ENCODE measurements at places on chromosomes 2 and 18.
A peak's percentile ranks its signal among the peaks of the same experiment; 100 is the strongest.

- DNase-seq, result no peak
Measured at GRCh38 chr2:206820807-206821206, 55.4 kb downstream of the FASTKD2 start.

- no peak for DNase-seq
Measured at GRCh38 chr2:229857634-229858033, 64.2 kb downstream of the TRIP12 start.

DNA sequence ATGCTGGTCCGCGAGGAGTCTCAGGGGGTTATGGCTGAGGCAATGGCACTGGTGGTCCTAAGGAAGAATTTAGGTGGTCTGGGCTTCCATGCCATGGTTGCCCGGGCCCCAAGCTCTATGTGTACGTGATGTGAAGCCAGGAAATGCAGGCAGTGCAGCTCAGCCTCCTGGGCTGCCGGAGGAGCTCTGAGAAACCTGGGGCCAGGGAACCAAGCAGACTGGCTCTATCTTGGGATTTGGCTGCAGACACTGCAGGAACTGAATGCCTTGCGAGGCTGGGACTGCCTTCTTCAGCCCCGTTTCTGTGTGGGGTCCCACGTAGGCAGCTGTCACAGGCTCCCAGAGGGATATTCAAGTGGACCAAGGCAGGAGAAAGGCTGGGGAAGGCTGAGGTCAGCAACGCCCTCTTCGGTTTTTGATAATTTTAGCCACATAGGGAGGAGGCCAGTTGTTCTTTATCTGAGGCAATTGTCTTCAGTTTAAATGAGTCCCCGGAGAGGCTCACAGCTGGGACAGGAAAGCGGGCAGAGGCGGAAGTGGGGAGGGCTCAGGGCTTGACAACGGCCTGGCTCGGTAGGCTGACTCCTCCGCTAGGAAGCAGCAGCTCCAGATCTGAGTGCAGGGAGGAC, 77.7 kb downstream of the RHOB start:
- no peak for DNase-seq

DNA sequence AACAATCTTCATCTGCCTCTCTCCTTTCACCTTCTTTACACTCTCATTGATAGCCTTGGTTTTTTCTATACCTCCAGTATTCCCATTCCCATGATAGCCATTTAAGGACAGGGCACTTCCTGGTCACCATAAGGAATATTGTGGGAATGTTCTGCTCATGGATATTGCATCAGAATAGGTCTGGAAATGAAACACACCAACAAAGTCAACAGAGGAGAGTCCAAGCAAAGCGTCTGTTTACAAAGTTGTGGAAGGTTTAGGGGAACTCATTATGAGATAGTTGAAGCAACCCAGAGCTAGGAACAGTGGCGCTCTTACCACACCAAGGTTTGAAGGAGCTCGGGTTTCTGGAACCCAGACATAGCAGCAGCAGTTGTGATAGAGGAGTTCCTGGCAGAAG, 150.3 kb upstream of the TNP1 start:
- DNase-seq, result no peak

GRCh38 chr2:220531216-220531615, 903.8 kb downstream of the SLC4A3 start:
- no peak for DNase-seq

GRCh38 chr18:79692886-79693285, 13.3 kb downstream of the CTDP1 start:
- DNase-seq, result no peak

- no peak for DNase-seq
Measured at GRCh38 chr2:172279813-172280212, 147.6 kb upstream of the ITGA6 start.

GRCh38 chr2:198113316-198113715, 308.9 kb downstream of the PLCL1 start:
- no peak for DNase-seq

GRCh38 chr2:143881246-143881645, 638.7 kb downstream of the ZEB2 start:
- no peak for DNase-seq

GRCh38 chr18:58785171-58785805, 79.4 kb upstream of the ZNF532 start:
- no peak for DNase-seq

GRCh38 chr2:238525990-238526389, 99.3 kb downstream of the ASB1 start:
- DNase-seq, result no peak

DNA sequence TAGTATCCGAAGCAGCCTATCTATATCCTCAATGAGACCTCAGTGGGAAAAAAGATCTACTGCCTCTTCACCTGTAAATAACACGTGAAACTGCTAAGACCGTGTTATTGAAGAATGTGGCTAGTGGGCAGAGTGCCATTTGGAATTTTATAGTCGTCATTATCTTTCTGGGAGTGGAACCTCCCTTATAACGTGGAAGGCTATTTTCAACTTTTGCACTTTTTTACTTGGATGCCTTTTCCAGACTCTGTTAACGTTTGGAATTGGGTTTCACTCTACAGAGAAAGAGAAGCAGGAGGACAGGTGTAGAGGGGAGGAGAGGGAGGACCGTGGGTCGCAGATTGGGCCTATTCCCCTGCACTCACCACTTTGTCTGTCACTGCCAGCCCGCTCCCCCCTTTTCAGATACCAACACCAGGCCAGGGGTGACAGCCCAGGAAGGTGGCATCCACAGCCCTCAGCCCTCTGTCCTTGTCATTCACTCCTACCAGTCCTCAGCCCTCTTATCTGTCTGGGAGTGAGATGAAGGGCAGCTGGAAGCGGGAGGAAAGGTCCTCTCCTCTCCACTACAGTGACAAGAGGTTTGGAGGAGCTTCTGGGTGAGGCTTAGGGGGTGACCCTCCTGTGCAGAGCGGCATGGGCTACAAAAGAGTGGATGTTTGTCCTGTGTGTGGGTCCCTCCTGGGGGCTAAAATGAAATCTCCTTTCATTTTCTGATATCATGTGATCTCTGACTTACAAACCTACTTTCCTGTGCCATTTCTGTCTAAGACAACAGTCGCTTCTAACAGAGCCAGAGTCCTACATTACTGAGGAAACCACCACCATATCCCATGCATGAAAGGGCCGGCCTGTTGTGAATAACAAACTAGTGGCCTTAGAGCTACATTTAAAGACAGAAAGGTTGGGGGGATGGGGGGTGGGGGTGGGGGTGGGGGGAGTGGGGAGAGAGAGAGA, 23.9 kb upstream of the CEP68 start:
- peak; percentile 57 for DNase-seq

- DNase-seq, result no peak
Measured at GRCh38 chr2:64112016-64112415, 32.2 kb downstream of the PELI1 start.

DNA sequence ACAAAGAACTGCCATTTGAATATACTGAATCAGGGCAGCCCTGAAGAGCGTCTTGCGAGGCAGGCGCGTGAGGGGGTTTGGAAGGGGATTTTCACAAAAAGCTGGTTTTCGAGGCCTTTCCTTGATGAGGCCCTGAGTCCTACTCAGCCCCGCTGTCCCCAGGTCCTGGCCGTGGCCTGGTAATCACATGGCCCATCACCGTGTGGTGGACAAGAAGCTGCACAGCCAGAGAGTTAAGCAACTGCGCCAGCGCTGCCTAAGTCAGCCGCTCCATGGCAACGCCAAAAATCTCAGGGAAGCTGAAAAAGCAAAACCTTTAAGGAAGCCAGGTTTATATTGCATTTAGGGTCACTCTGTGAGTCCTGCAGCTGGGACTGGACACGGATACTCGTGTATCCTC, 341.2 kb upstream of the MYT1L start:
- no peak for DNase-seq

- no peak for DNase-seq
Measured at GRCh38 chr2:30287190-30287840, 56.0 kb downstream of the LBH start.

DNA sequence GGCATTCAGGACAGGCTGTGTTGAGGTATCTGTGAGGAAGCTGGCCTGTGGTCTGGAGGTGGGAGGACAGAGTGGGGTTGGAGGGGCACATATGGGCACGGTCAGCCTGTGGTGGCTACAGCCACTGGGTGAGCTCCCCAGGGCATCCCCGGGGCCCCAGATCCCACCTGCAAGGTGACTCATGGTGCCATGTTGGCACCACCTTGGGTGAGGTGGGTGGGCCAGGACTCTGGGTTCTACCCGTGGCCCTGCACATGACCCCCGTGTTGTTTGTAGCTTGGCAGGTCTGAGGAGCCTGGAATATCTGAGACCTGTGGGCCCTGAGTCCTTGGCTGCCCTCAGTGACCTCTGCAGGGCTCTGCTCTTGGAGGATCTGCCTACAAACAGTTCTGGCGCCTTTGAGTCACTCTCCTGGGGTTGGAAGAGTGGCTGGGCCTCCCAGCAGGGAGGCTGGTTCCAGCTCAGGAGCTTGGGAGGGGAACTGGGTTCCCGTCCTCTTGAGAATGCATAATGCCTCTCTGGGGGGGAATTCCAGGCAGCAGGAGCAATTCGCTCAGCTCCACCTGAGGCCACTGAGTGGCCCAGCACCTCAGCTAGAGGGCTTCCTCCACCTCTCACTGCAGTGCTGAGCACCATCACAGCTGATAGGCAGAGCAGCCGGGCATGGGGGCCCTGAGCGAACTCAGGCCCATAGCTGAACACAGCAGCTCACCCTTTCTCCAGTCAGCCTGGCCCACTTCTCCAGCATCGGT, 105.1 kb downstream of the DYSF start:
- no peak for DNase-seq

DNA sequence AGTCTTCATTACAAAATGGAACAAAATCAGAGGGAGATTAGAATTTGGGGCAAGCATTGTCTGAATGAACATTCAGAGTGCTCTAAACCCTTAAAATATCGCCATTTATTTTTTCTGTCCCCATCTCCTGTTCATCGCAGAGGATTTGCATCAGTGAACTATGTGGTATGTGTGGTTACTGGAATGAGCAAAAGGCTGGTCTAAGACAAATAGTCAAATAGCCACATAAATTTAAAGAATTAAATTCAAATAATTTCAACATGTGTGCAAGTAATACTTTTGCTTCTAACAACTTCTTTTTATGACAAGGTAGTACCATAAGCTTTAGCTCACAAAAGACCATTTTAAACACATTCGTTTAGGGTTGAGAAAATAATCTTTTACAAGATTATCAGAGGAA, 82.6 kb upstream of the ST8SIA3 start:
- DNase-seq, result no peak

DNA sequence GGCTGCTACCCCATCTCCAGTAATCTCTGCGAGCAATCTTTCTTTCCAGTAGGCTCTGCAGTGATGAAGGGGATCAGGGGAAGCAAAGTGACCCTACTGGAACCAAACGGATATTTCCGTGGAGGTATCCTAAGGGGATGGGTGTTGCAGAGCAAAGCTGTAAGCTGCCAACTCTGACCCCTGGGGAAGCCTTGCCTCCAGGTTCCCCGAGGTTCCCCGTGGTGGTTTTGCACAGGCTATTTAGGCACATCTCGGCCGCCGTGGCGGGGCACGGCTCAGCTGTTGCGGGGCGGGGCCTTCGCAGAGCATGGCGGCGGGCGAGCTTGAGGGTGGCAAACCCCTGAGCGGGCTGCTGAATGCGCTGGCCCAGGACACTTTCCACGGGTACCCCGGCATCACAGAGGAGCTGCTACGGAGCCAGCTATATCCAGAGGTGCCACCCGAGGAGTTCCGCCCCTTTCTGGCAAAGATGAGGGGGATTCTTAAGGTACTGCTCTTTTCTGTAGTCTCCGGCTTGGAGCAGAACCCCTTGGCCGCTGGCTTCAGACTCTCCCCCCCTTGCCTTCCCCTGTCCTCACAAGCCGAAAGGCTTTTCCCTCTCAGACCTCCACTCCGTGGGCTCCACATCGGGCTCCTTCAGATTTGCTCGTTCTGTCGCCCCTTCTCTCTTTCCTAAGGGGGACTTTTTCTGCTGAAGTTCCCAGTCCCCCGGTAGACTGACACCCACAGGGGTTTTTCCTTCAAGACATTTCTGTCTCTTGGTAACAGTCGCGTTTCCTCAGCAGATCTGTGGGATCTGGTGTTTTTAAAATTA, at the start of gene COMMD1:
COMMD1 (plus strand) TSS at position 303 of the 814 bp plus-strand sequence; CDS start at position 308, 5 bp downstream.
- peak; percentile 88 for DNase-seq

- no peak for DNase-seq
Measured at GRCh38 chr2:37920570-37920969, 4.5 kb upstream of the RMDN2 start.

DNA sequence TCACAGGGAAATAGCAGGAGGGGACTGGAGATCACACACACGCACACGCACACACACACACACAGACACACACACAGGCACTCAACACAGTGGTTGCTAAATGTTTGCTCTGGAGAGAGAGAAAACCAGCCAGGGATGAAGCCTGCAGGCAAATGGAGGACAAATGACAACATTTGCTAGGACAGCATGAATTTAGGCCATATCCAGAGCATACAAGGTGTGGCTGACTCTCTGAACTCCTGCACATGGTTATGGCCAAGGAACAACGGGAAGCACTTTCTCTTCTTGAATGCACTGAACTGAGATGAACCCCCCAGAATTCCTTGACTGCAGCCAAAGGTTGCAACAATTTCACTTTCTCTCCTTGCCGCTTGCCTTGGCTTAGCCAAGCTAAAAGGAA, 230.0 kb upstream of the RASGRP3 start:
- DNase-seq, result no peak

DNA sequence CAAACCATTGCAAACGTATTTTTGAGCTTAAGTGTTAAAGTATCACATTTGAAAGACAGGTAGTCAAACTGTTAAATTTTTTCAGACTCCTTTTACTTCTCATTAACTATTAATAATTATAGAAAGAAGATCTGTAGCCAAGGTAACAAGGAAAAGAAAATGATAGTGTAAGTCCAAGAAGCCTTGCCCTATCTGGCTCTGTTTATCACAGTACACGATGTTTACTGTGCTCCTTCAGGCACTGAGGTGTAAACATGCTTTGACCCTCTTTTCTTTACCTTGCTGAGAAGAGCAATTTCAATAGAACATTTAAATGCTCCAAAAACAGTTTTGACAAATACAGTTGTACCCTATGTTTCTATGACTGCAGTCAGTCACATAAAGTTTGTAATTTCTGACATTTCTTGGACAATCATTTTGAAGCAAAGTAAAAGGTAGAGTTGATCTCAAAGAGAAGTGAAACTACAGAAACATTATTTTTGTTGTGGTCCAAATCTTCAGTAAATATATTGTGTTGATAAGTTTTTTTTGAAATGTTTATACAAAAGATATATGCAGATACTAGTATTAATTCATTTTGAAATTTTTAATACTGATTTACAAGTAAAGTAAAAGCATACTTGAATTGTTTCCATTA, 152.6 kb upstream of the KYNU start:
- DNase-seq, result no peak

GRCh38 chr18:26621161-26622026, 73.0 kb upstream of the KCTD1 start:
- peak; percentile 68 for DNase-seq

DNA sequence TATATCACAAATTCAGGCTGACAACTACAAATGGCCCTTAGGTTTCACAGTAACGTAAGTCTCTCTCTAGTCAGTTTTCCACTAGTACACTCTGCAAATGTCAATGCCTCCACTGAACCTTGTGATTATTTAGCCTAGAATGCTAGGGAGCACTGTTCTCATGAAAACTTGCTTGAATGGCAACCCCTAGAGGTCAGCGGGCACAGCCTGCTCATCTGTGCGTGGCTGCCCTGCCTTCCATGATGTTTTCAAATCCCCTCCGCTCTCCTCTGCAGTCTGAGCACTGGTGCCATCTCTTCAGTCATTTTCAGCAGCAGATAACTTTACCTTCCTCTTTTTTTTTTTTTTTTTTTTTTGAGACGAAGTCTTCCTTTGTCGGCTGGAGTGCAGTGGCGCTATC, 84.1 kb upstream of the GULP1 start:
- no peak for DNase-seq

GRCh38 chr2:118844261-118845004, 3.0 kb downstream of the EN1 start:
- no peak for DNase-seq
